Eye (tissue), 1 donor: ENCODE measurements at places on chromosomes 6 and 20.
A peak's percentile ranks its signal among the peaks of the same experiment; 100 is the strongest.

DNA sequence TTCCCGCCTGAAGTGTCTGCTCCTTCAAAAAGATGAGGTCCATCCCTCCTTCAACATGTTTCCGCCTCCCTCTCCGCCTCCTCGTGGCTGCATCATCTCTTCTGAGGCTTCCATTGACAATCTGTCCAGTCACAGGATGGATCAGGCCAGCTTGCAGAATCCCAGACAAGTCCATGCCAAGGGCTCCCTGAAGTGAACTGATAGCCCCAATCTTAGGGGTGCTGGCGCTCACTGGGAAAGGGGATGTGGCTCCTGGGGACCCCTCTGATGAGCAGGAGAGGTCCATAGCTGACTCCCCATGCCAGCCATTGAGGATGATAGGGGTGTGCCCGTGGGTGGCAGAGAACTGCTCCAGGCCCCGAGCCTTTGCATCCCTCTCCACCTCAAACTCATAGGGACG, 48.6 kb upstream of the EMILIN3 start:
- DNase-seq = no peak

- no peak for DNase-seq
These were observed 6.1 kb downstream of the SNX3 start for GRCh38 chr6:108254433-108255410.

- DNase-seq = no peak
These were observed 15.8 kb downstream of the SHPRH start for GRCh38 chr6:145948328-145948727.

- DNase-seq = no peak
These were observed 214.0 kb downstream of the CLIC5 start for GRCh38 chr6:45801471-45802289.

DNA sequence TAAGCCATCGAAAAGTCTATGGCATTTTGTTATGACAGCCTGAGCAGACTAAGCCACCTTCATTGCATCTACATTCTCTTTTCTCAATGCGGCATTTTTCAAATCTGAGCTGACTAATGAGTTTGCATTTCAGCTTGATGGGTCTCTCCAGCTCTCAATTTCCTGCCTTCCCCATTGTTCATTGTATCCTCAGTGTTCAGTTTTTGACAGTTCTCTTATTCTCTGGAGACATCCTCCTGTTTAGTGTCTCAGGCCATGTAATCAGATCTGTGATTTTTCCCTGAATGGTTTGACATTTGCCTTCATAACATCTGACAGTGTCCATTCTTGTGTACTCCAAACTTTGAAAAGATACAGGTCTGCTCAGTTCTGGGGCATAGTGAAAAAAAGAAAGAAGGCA, 27.9 kb upstream of the MCM3 start:
- peak; percentile 49 for DNase-seq

- peak; percentile 57 for DNase-seq
These were observed 2.0 kb downstream of the SMIM29 start for GRCh38 chr6:34246563-34247391.

DNA sequence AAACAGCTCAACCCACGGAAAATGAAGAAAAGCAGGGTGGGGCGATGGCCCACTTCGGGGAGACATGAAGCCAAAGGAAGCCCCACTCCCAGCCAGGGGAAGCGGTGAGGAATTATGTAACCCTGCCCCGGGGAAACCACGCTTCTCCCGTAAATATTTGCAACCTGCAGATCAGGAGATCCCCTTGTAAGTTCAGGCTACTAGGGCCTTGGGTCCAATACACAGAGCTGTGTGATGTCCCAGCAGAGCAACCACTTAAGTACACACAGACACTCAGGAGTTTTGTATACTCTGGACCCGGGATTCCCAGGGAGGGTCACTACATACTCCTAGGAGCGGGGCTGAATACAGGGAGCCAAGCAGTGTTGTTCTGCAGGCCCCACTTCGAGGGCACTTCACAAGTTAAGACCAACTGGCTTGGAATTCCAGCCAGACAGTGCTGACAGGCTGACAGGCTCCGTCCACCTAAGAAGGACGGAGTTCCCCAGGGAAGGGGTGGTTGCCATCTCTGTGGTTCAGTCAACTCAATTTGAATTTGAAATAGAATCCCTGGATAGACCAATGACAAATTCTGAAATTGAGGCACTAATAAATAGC, 301.4 kb upstream of the THEMIS start:
- no peak for DNase-seq

DNA sequence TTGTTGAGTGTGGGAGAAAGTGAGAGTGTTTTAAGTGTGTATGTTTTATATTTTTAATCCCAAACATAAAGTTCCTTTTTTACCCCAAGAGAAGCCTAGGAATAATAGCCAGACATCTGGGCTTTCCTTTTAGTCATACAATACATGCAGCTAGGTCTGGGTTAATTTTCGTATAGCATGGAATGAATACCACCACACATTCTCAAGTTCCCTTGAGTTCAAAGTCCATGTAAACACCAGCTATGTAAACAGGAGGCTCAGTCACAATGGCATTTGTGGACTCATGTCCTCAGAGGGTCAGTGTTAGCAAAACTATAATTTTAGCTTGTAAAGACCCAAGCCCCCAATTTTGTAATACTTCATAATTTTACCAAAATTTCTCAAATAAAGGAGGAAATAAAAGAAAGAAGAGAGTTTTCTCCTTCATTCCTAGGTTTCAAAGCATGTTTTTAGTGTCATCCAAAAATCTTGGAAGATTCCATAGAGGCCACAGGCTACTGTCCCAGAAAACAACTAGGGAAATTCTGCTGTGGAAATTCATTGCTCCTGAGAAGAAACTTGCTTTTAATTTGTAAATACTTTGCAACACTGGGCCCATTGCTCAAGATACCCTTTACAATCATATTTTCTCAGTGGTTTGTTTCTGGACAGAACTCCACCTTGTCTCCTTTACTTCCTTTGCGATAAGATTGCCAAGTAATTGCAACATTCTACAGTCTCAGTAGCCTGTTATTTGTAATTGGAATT, 671.2 kb downstream of the COL12A1 start:
- DNase-seq = peak; percentile 23

DNA sequence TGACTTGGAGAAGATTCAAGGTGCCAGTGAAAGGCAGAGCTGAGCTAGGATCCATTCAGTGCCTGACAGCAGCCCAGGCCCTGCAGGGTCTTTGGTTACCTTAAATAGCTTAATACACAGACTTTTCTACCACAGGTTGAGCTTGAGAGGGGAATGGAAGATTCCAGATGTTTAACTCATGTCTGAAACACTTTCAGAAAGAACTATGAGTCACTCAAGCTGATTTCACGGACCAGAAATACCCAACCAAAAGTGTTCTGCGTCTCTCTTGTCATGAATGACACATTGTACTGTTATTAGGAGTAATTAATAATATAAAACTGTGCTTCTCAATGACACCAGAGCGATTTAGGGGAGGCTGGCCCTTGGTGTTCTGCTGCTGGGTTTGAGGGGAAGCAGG, 6.4 kb upstream of the PMEPA1 start:
- DNase-seq = no peak

DNA sequence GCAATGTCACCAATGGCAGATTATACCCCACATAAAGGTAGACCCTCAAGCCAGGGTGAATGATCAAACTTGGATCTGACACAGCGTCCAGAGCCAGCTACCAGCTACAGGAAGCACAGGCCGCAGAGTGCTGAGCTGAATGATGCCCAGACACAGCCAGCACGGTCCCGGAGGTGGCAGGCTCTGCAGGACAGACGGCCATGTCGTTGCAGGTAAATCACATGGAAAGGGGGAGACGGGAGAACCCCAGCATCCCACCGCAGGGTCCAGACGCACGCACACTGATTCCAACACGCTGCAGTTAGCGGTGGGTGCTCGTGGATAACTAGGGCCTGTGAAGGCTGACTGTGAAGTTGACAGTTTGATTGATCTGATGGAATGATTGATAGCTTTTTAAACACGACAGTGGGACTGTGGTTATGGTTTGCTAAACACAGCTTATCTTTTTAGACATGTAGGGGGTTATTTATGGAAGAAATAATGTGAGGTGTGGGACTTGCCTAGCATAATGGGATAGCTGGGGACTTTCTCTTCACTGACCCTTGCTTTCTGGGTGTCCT, 228.5 kb downstream of the ERMARD start:
- DNase-seq = no peak

DNA sequence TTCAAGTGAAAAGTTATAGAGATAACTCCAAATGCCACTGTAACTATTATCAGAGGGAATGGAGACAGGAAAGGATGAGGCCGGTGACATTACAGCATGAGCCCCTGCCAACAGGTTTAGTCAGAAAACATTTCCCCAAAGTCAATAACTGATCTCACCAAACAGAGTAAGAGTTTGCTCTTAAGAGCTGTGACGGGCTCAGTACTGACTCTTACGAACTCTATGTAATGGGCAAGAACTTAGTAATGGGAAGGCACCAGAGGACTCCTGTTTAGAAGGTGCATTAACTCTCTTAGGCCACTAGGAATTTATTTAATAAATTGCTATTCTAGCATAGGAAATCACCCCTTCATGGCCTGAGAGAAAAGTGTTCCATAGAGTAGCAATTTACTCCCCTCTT, 76.8 kb downstream of the SAMD5 start:
- no peak for DNase-seq

DNA sequence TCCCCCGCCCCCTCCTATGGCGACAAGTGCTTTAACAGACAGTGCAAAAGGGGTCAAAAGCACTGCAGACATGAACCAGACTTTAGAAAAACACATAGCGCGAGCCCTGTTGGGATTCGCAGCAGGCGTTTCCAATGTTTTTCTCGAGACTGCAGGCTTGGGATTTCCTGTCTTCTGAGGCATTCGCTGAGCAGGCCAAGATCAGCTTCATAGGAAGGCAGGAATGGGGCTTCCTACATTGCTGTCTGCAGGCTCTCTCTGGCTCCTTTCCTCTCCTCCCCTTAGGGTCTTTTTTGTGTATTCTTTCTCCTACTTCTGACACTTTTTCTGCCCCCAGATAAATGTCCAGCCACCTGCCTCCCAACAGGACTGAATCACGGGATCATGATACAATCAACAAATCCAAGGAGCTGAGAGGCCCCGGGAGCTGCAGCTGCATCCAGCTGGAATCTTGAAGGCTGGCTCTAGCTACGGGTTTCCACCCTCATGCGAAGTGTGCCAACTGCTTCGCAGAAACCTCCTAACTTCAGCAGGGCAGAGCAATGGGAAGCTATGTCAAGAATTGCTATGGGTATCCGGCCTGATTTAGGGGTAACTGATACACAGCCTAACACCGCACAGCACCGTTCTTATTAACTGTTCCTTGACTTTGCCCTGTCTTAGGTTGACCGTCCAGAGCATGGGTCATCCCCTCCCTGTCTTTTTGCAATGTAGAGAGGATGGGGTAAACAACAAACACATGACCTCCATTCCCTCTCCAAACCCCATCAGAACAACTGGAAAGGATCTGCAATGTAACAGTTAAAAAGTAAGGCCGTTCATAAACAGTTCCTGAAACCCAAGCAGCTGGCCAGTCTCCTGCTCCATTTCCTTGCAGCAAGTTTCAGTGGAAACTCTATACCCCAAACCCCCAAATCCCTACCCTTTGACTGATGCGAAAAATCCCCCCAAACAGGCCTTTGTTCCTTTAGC, 31.5 kb downstream of the SNX5 start:
- DNase-seq = peak; percentile 79

GRCh38 chr20:61023612-61024011, 228.4 kb upstream of the CDH4 start:
- no peak for DNase-seq

- peak; percentile 95 for DNase-seq
These were observed 60.8 kb downstream of the PRPH2 start for GRCh38 chr6:42661540-42662153.

DNA sequence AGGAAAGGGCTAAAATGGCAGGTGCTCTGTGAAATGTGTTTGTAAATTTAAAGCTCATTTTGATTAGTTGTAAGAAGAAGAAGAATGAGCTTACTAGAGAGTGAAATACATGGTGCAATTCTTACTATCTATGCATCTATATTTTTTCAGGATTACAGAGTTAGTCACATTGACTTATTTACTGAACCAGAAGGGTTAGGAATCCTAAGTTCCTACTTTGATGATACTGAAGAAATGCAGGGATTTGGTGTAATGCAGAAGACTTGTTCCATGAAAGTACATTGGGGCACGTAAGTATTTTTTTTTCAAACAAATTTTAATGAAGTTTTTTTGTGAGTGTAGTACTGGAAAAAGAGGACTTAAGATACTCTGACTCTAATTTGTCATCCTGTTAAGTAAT, 99.3 kb downstream of the RTN4IP1 start:
- DNase-seq = no peak

GRCh38 chr20:46324960-46325703, 16.8 kb upstream of the CDH22 start:
- DNase-seq = no peak

DNA sequence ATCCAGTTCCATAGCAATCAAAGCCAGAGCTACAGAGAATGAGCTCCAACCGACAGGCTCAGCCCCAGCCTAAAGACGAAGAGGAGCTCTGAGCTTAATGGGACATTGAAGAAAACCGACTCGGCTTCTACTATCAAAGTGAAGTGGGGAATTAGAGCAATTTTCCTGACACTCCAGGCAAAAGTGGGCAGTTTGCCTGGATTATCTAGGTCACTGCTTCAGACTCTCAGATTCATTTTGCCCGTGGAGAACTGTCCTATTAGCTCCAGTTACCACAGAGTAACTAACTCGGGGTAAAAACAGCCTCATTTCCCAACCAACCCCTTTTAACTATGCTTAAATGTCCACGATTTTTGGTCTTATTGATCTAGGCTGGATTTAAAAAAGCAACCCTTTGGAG, 592.1 kb upstream of the NRSN1 start:
- peak; percentile 29 for DNase-seq

- DNase-seq = no peak
These were observed 11.0 kb downstream of the TREML2 start for GRCh38 chr6:41189967-41190366.

DNA sequence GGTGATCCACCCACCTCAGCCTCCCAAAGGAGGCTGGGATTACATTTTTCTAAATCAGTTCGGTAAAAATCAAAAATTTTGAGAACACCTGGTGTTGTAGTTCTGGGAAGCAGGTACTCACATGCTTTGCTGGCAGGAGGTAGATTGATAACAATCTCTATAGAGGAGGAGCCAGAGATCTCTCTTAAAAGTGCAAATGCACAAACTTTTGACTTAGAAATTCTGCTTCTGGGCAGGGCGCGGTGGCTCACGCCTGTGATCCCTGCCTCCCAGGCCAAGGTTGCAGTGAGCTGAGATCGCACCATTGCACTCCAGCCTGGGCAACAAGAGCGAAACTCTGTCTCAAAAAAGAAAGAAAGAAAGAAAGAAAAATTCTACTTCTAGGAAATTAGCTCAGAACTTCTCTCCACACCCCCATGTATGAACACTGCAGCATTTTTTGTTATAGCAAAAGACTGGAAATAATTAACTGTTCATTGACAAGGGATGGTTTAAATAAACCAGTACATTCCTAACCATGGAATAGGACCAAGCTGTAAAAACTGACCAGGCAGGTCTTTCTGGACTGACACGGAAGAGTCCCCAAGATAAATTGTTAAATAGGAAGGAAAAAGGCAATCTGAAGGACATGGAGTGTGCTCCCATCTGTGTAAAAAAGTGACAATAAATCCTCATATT, 14.4 kb upstream of the TRIB3 start:
- no peak for DNase-seq

DNA sequence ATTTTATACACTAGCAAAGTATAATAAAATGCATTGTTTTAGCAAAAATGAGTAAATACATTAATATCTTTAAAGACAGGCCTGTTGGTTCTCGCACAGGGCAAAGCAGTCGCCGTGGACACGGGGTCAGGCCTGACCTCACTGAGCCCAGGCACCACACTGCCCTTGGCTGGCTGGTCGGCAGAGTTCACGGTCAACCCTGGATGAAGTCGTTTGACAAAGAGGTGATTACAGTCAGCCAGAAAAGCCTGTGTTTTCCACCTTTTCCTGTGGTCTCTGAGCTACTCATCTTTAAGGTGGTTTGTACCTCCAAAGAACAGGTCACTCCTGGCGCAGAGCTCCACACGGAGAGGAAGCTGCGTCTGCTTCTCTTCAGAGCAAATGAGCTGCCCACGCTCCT, 191.5 kb downstream of the DLL1 start:
- DNase-seq = no peak
